Activated T-cell treated with anti-CD3 and anti-CD28 coated beads, Interleukin-2, amount 50 U/mL, for 1 hour (primary cell): ENCODE measurements at places on chromosomes 6 and 20.

DNA sequence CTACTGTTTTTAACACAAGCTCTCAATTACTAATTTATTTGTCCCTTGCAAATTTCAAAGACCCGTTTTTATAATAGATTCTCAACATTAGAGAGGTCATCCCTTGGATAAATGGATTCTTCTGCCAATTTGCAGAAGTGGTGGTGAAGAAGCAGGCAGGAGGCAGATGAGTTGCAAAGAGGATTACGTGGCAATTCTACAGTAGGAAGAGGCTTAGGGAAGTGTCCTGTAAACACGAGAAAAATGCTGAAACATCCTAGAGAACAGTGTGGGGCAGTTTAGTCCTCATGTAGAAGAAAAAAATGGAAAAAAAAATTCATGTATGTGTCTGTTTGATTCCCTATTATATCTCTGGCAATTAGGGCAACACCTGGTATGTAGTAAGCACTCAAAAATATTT, 87.6 kb downstream of the BMP2 start:
- DNase-seq = no peak

DNA sequence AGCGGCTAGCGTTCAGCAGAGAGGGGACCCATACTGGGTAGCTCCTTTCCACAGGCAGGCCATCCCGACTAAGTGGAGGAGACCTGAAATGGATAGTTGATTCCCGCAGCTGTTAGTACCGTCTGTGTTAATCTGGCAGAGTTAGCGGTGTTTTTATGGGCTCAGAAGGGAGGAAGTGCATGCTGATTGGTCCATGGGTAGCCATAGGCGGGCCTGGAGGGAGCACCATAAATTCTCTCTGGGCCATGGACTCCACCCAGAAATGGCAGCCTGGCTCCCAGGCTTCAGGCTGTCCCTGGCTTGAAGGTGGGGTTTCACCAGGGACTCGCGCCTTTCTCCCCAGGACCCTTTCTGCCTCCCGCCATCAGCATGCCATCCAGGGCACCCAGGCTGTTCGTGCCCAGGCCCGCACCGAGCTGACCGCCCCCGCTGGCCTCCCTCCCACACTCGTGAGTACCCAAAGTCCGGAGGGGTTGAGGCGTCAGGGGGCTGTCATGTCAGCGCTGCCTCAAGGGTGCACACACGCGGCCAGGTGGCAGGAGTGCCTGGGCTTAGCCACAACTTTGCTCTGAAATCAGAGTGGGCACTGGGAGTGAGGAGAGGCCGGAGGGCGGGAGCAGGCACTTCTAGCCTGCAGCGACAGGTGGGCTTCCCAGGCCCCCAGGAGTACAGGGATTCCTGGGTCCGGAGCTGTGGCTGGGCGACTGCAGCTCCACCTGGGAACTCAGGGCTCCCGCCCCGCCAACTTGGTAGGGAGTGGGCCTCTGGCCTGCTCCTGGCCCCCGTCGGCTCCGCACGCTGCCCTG, 694.3 kb upstream of the FLRT3 start:
- no peak for DNase-seq

- no peak for DNase-seq
Measured at GRCh38 chr6:16684195-16684689, 77.0 kb downstream of the ATXN1 start.

- peak; percentile 53 for DNase-seq
Measured at GRCh38 chr6:118810420-118811027, 83.4 kb upstream of the ASF1A start.

DNA sequence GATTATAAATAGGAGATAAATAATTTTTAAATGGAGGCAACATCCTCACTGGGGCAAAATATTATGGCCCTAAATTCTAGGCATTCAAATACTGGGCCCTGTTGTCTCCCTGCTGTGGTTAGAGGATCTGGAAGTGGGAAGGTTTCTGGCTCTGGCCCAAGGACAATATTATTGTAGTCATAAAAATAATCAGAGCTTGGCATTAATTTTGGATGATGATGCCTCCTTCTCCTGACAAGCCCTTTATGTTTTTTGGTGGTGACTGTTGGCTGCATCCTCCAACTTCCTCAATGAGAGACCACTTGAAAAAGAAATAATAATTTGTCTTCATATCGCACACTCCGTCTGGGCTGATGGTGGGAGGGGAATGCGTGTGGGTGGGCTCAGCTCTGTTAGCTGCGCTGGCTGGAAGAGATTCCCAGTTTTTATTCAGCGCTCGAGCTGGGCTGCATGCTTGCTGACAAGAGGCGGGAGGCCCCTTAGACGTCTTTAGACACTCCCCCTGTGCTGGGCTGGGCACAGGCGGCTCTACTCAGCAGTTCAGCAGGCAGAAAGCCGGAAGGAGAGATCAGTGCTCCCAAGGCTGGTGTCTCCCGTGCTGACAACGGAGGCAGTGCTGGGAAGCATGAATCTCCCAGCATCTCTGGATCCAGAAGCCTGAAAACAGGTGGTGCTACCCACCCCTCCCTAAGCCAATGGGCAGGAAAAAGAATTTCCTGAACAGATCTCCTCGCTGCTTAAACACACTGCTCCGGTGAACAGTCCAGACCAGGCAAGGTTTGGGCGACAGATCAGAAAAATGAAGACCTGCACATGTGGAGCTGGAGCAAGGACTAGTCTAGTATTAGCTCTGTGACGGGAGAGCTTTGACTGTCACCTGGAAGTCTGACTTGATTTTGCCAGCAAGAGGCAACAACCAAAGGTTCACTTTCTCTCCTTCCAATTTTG, 97.7 kb downstream of the SYCP2 start:
- DNase-seq = no peak

GRCh38 chr20:3741836-3742458, 9.5 kb downstream of the HSPA12B start:
- DNase-seq = no peak

DNA sequence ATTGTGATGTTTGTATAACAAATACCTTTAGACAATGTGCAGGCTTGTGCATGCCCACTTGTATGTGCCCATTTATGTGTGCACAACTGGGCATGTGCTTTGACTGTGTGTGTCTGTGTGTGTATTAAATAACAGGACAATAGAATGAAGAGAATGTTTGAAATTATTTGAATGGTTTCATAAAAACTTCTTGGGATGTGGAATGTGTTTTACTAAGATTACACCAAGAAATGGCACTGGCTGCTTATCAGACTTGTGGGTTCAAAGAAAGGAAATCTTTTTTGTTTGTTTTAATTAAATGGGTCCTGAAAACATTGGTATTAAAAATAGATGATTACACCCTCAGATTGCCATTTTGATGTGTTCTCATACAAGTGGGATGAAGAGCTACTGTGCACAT, 191.6 kb upstream of the CCN2 start:
- no peak for DNase-seq

- peak; percentile 21 for DNase-seq
Measured at GRCh38 chr20:53677447-53678314, 84.0 kb upstream of the ZNF217 start.

DNA sequence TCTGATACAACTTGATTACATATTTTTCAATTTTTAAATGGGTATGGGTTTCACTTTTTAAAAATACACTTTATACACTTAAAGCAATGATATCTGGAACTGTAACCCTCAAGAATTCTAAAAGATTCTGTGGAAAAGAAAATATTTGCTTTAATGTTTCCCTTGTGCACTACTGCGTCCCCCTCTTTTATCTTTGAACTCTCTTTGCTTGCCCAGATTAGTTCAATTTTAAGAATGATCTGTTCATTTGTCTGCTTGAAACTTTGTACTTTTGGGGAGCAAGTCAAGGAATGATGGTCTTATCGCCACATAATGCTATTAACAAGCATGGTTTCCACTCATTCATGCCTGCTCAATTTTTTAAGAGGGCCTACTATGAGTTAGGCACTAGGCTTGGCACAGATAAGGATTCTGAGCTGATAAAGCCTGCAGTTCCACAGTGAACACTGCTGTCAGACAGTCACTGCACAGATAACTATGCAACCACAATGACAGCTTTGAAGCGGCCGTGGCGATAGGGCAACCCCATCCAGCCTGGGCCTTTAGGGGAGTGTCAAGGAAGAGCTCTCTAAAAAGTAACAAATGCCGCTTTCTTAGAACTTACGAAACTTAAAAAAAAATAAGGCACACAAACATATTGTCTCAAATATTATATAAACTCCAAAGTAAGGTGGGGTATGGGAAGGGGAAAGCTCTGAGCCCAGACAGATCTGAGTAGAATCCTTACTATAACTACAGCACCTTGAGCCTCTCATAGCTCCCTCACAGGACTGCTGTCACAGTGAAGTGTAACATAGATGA, 29.7 kb downstream of the FYN start:
- DNase-seq = peak; percentile 72

- no peak for DNase-seq
Measured at GRCh38 chr6:11386323-11386722, 151.2 kb upstream of the TMEM170B start.

DNA sequence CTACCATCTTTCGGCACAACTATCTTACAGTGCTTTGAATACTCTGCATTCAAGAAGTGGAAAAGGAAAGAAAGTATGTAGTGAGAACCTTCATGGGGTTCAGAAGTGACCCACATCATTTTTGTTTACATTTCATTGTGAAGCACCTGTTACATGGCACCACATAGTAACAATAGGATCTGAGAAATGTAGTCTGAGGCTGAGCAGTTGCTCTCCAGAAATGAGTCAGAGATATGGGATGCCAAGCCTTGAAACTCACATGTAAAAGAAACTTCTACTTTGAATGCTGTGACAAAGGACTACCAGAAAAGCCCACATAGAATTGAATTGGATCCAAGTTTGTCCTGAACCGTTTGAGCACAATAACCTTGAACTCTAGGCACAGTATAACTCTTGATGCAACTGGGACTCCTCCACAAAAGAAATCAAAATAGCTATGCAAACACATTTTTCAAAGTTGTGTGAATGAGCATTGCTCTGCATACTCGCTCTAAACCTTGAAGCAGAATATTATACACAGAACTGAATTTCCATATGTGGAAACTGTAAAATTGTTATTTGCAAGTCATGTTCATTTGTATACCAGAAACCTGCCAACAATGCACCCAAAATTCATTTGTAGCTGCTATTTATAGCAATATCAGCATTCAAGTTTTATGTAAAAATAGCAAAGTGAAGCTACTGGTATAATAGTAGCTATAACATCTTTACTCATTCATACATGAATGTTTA, 400.9 kb upstream of the POU3F2 start:
- no peak for DNase-seq

GRCh38 chr20:21505810-21506530, 7.9 kb downstream of the NKX2-2 start:
- DNase-seq = peak; percentile 78

DNA sequence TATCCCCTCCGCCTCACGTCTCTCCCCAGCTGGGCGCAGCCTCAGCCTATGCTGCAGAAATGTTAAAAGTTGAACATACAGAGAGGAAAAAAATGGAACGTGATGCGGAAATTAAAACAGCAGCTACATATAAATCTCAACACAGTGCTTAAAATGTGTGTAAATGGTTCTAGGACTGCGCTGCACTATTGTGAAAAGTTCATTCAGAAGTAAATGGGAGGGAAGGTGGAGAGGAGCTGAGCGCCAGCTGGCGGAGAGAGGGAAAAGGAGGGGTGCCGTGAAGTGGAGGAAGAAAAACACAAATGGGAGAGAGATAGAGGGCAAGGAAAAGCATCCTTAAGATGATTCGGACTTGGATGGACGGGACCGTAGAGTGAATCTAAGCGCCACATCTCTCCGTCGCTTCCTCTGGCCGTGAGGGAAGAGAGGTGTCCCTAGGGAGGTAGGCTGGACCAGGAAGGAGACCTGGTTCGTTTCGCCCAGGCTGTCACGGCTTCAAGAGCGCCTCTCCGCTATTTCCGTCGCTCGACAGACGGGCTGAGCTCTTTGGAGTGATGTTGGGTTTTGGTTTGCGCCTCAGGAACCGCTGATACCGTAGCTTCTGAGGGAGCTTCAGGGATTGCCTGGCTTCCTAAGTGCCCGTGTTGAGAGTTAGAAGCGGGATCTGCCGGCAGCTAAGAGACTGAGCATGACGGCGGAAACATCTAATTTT, 113.7 kb downstream of the TRIM27 start:
- DNase-seq = no peak

DNA sequence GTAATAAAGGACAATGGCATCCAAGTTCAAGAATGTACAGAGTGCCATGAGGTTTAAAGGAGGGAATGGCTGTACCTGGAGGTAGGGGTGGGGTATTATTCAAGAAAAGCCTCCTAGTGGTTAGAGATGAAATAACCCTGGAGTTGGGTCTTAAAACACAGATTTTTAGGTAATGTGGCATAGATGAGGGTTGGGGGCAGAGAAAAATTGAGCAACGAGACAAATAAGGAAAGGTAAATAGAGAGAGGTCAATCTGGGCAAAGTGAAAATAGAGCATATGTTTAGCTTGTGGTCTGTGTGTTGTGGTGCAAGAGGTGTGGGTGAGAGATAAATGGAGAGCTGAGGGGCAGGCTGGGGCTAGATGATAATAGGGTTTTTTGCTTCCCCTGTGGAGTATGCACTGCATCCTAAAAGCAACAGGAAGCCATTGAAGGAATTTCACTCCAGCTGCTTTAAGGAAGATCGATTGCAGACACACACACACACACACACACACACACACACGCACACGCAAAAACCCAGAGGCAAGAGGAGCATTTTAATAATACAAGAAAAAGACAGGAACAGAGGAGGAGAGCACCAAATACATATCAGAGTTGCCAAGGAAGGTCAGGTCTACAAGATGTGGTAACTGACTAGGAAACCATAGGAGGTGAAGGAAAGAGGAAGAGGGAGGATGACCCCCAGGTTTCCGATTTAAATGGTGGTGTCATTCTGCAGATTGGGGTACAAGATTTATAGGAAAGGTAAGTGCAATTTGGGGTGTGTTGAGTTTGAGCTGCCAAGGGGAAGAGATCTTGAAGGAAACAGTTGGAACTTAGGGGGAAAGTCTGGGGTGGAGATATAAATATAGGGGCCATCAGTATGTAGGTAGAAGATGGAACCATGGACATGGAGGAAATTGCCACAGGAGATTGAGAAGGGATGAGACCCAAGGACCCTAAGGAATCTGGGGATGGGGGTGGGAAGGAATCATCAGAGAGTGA, 31.3 kb upstream of the ADGRF1 start:
- no peak for DNase-seq

DNA sequence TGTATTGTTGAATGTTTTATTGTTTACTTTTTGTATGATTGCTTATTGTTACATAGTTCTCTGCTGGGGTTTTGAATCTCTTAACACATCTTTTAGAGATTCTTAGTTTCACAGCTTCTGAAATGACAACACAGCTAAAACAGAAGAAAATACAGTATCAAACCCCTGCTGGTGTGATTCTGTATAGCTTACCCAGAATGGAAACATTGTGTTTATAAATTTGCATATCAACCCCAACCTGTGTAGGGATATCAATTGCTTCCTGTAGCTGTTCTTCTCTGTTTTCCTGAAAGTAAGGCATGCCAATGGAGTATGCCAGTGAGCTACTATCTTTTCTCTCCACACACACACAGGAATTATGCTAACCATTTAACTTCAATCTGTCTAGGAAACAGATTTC, 64.3 kb upstream of the ID4 start:
- no peak for DNase-seq
